NCI-H187 (cell line): ENCODE measurements at places on chromosomes 6 and 20.

DNA sequence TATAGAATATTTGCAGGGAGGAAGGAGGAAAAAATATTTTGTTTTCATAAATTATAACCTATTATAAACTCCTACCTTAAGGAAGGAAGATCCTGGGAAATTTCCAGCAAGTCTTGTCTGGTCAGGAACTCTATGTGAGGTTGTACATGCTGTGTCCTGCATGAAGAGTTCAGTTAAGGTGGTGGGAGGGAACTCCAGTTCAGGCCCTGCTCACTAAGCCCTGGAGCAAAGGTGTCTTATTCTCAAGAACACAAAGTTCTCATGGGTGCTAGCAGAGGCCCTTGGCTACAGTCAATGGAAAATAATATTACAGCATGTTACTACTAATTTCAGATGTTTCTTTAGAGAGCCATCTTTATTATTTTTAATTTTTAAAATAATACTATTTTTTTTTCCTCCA lies 3.8 kb upstream of the OGFRL1 start:
- no peak for DNase-seq

GRCh38 chr20:4350096-4350495 lies 334.7 kb upstream of the RNF24 start:
- no peak for DNase-seq

DNA sequence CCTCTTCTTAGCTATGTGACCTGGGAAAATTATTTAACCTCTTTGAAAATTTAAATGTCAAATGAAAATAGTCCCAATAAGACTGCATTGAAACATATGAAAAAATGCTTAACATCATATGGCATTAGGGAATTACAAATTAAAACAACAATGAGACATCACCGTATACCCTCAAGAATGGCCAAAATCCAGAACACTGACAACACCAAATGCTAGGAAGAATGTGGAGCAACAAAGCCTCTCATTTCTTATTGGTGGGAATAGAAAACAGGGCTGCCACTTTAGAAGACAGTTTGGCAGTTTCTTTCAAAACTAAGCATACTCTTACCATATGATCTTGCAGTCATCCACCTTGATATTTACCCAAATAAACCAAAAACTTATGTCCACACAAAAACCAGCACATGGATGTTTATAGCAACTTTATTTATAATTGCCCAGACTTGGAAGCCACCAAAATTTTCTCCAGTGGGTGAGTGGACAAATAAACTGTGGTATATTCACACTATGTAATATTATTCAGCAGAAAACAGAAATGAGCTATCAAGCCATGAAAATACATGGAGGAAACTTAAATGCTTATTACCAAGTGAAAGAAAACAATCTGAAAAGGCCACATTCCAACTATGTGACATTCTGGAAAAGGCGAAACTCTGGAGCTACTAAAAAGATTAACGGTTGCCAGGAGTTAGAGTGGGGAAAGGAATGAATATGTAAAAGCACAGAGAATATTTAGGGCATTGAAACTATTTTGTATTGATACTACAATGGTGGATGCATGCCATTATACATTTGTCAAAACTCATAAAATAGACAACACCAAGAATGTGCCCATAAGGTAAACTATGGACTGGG lies 459.9 kb downstream of the GRIK2 start:
- no peak for DNase-seq

- no peak for DNase-seq
Observed at GRCh38 chr20:8757146-8757545, 311.7 kb upstream of the PLCB4 start.

GRCh38 chr20:45087097-45087790 lies 13.7 kb downstream of the KCNS1 start:
- no peak for DNase-seq

GRCh38 chr6:155695495-155695894 lies 239.9 kb upstream of the NOX3 start:
- no peak for DNase-seq

DNA sequence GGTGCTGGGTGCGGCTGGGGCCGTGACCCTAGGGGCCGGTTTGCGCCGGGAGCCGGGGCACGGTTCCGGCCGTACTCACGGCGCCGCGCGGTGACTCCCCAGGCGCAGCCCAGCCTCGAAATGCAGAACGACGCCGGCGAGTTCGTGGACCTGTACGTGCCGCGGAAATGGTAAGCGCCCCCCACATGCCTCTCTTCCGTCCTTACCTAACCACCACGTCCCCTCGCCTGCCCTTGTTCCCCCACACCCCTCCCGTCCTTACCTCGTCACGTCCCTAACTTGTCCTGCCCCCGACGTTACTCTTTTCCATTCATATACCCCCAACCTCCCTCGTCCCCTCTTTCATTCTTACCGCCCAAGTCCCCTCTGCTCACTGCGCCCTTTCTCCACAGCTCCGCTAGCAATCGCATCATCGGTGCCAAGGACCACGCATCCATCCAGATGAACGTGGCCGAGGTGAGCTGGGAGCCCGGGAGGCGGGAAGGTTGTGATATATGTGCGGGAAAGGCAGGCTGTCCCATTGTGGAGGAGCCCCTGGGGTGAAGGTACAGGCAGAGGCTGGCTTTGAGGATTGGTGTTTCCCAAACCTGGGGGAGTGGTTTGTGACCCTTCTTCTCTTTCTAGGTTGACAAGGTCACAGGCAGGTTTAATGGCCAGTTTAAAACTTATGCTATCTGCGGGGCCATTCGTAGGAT lies 463 bp downstream of the RPS21 start:
- no peak for DNase-seq

- DNase-seq: no peak
Observed at GRCh38 chr6:149248693-149249369, 68.7 kb upstream of the TAB2 start.

DNA sequence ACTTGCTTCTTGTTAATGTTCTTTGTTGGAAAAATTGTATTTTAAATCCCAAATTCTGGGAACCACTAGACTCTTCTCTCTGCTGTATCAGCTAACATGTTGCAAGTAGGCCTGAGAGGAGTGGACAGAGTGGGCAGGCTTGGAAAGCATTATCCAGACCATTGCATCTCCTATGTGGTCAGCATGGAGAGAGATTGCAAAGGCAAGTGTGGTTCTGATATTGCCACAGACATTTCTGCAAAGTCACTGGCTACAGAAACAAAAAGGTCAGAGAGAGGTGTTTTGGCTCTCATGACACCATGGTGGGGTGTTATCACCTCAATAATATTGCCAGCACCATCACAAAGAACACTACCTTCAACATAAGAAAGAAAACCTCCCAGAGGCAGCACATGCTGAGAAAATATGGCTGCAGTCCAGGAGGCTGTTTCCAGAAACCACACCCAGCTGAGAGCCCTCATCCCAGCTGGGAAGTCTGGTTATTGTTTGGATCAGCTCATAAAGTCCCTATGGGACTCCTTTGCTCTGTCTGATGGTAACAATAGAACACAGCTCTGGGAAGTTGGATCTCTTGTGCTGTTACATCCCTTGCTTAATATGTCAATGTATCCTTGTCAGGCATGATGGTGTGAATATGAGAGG lies 78.2 kb upstream of the TBX18 start:
- no peak for DNase-seq

GRCh38 chr20:32989507-32990283 lies 14.5 kb downstream of the SUN5 start:
- DNase-seq: no peak

DNA sequence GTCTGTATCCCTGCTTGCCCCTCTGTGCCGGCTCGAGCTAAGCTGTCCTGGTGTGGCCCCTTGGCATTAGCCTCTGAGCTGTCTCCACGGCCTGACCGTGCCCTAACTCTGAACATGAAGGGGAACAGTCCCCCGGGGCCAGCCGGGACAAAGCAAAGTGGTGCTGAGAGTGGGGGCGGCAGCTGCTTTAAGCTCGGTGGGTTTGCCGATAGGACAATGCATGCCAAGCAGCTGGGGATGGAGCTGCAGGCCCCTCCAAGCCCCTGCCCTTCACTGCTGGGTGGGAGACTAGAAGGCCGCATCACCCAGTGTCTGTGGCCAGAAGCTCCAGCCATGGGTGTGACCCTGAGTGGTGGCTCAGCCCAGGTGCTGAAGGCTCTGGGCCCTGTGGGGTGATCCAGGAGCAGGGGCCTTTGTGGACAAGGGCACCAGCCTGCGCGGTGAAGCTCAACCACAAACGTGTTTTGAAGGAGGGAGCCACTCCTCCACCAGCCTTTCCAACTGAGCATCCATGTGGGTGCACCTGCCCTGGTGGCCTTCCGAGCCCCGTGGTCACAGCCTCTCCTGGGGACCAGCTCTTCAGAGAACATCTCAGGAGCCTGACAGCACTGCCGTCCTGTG lies 242.5 kb downstream of the ERMARD start:
- no peak for DNase-seq

DNA sequence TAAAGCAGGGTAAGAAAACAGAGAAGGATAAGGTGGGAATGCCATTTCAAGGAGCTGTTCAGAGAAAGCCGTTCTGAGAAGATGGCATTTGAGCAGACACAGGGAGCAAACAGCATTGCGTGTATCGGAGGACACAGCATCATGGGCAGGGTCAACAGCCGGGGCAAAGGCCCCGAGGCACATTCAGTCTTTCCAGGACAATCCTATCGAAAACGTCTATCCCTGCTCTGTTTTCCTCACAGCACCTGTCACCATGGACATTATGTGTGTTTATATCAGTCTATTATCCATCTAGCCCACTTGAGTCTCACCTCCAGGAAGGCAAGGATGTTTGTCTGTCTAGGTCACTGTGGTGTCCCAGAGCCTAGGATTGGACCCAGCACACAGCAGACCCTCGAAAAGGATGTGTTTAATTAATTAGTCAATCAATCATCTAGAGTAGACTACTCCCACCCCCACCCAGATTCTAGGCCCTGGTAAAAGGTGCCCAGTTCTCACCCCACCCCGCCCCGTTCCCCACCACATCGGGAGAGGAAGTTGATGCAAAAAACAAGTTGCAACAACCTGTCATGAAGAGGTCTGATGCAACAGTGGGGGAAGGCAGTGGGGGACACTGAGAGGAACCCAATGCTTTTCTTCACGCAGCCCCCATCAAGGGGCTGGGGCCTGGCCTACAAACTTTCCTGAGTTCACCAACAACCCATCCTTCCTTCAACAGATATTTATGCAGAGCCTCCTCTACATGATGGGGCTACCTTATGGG lies 66.6 kb downstream of the PREX1 start:
- DNase-seq: no peak

DNA sequence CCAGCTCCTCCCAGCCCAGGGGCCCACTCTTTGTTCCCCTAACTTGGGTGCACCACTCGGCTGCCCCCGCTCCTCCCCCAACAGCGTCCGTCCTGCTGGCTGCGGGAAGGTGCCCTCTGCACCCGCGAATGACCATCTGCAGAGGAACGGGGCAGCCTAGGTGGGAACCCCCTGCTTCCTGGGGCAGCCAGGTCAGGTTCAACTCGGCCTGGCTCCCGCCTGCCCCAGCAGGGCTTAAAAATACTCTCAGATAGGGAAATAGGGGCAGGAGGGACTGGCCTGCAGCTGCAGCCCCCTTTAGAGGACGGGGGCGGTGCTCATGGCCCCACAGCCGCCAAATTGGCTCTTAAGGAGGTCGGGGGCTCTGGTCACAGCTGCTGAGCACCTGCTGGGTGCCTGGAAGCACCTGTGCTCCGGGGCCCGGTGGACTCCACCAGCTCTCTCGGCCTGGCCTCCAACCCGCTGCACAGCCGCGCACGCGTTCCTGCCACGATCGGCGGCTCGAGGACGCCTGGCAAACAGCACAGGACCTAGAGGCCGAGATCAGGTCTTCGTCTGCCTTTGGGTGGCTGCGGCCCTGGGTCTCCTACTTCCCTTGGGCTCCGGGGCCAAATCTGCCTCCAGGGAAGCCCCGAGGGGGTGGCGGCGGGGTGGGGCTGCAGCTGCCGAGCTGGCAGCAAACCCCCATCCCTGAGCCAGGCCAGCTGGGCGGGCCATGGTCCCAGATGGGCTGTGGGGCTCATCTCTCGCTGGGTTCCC lies 700 bp upstream of the LAMA5 start:
- DNase-seq: no peak

- DNase-seq: no peak
Observed at GRCh38 chr20:62744741-62745191, 36.1 kb downstream of the NTSR1 start.

DNA sequence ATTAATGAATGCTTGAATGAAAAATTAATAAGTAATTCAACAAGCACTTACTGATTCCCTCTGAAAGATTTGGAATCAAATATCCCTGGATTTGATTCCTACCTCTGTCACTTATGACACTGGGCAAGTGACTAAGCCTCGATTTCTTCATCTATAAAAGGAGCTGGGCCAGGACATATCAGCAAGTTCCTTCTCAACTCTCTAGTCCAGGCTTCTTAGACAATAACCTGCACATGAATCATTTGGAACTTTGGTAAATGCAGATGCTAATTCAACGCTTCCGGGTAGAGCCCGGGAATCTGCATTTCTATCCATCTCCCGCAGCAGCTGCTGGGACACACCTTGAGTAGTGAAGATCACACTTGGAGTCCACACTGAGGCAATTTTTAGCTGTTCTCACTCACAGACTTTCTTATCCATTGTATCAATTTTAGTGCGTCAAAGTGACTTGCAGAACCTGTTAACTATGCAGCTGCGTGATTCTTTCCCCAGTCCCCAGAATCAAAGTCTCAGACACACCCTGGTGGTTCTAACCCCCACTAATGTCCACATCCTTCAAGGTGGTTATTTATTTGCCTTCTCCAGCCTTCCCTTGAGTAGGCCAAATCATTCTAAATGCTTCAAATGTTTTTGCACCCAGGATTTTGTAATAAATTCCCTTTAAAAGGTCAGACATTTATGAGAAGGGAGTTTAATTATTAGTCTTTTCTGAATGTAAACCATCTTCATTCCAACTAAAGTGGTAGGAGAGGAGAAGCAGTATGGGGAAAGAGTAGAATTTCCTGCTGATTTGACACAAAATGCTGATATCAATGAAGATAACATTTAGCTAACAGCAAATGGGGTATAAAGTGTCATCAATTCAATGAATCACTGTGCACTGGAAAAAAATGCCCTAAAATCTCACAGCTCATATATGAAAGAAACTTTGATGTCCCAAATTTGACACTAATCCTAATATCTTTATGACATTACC lies 26.0 kb upstream of the CCND3 start:
- DNase-seq: no peak

DNA sequence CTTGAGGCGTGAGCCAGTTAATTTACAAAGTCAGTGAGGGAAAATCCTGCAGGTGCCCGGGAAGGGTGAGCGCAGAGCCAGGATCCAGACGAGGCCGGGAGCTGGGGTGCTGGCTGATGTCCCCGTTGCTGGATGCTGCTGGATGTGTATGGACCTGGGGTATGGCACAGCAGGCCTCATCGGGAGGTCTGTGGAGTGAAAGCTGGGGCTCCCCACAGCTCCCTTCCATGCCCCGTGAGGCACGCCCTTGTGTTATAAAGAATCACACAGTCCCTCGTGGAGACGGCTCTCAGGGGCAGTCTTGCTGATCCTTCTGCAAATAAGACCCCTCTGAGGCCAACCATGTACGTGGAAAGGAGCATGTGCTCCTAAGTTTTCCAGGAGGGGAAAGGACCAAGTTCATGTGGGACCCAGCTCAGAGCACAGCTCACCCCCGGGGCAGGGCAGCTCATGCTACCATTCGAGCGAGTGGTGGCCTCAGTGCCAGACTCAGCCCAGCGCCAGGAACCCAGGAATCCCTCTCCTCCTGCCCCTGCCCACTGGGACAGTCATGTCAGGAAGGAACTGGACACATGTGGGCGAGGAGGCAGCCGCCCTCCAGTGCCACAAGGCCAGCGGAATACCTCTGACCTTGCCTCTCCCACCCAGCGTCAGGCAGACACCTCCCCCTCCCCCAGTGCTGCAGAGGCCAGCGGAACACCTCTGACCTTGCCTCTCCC lies 97.5 kb downstream of the CDH4 start:
- no peak for DNase-seq
